ENCODE measurements at places on chromosomes 3 and 15.

DNA sequence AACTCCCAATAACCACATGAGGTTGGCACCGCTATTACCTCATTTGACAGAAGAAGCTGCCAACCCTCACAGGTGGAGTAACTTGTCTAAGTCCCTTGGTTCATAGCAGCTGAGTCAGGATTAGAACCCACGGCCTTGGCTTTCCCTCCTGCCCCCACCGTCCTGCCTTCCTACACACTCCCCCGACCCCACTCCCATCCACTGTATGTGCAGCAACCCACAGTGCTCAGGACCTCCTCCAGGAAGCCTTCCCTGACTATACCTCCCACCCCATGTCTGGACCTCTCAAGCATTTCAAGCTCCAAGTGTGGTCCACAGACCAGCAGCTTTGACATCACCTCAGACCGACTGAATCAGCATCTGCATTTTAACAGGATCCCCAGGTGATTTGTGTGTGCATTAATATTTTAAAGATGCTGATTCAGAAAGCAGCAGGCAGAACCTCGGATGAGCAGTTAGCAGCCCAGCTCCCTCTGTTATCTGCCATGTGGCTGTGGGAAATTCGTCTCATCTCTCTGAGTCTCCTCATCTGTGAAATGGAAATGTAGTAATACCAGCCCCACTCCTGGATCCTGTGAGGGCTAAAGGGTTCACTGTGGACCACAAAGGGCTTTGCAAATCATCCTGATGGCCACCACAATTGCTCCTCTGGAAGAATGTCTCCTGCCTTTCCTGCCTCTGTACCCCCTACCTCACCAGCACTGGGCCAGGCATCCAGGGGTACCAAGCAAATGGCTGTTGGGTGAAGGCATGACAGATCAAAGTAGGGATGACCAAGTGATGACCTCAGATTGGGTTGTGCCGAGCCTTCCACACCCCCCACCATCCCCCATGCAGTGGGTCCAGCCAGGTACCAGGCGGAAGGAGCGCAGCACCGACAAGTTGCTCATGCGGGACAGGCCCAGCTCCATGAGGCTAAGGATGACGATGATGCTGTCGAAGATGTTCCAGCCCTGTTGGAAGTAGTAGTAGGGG lies 62.7 kb downstream of the SCN5A start:
- H3K36me3 ChIP-seq, result no peaks in the 10 kb centered on the region
- no peak overlapping the region for H3K27ac ChIP-seq
- peaks cover 29% of the 10 kb centered on the region for H3K27me3 ChIP-seq
- H3K4me3 ChIP-seq, result no peak overlapping the region

GRCh38 chr15:23403550-23403949 lies 43.5 kb downstream of the GOLGA6L2 start:
- H3K4me3 ChIP-seq, result no peak overlapping the region
- DNase-seq, result no peak
- no peaks in the 10 kb centered on the region for H3K4me1 ChIP-seq
- no peak overlapping the region for H3K27ac ChIP-seq
- no peaks in the 10 kb centered on the region for H3K36me3 ChIP-seq
- no peaks in the 10 kb centered on the region for H3K27me3 ChIP-seq

DNA sequence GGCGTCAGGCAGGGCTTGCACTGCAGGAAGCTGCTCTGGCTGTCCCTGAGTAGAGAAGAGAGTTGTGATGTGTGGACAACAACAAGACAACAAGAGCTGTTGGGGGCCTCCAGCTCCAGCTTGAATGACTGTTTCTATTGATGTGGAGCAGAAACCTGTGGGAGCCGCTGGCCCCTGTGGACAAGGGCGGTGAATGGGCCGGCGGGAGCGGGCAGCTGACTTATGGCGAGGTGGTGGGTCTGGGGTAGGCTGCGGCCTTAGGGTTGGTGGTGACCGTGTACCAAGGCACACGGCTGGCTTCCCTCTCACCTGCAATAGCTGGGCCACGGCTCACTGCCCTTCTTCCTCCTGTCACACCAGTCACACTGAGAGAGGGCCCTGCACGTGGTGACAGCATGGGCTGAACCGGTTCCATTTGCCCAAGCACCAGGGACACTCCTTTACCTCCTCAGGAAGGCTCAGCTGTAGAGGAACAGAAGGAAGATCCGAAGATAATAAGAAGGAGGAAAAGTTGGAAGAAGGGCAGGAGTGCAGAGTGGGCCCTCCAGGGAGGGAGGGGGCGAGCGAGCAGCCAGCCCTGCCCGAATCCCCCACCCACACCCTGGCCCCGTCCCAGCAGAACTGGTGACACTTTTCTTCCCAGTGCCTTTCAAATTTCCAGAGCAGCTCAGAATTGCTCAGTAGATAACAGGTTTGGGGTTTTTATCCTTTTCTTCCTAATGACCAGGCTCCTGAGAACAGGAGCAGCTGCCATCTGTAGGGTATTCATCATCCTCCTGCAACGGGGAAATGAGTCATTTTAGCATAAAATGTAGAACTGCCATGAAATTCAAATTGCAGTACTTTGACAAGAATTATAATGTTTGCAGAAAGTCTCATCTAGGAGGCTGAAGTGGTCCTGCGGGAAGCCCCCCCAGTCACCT lies 136.9 kb downstream of the TJP1 start:
- DNase-seq, result no peak
- H3K36me3 ChIP-seq, result peaks cover 4% of the 10 kb centered on the region
- H3K27ac ChIP-seq, result no peak overlapping the region
- H3K4me3 ChIP-seq, result no peak overlapping the region

DNA sequence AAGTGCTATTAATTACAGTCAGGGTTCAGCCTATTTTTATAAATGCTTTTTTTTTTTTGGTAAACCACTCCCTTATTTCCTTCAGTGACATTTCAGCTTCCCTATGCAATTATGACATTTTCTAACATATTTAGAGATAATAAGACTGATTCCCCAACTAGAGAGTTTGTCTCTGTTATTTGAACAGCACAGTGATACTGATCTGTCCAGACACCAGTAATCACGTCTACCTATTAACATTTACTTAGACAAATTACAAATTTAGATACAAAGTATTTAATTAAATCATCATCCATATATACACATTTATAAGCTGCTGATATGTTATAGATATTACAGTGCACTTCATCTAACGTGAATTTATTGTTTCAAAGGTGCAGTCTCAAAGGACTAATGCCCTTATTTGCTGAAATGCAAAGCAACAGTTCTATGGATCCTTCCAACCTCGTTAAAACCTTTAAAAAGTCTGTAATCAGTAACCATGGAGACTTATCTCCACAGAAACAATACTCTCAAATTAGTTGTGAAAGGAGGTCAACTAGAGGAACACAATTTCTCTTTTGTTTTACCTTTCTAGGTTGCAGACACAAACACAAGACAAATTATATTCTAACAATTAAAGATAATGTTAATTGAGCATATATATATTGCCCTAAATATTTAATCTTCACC lies 1531.1 kb downstream of the SI start:
- H3K4me1 ChIP-seq, result no peaks in the 10 kb centered on the region
- no peaks in the 10 kb centered on the region for H3K27me3 ChIP-seq
- H3K36me3 ChIP-seq, result no peaks in the 10 kb centered on the region
- no peak overlapping the region for H3K4me3 ChIP-seq
- no peak overlapping the region for H3K27ac ChIP-seq

- no peak overlapping the region for H3K4me3 ChIP-seq
- peak; percentile 37 for DNase-seq
- H3K27me3 ChIP-seq, result no peaks in the 10 kb centered on the region
- H3K36me3 ChIP-seq, result peaks cover 8% of the 10 kb centered on the region
Observed at GRCh38 chr15:45162771-45163507, 24.8 kb downstream of the SHF start.

DNA sequence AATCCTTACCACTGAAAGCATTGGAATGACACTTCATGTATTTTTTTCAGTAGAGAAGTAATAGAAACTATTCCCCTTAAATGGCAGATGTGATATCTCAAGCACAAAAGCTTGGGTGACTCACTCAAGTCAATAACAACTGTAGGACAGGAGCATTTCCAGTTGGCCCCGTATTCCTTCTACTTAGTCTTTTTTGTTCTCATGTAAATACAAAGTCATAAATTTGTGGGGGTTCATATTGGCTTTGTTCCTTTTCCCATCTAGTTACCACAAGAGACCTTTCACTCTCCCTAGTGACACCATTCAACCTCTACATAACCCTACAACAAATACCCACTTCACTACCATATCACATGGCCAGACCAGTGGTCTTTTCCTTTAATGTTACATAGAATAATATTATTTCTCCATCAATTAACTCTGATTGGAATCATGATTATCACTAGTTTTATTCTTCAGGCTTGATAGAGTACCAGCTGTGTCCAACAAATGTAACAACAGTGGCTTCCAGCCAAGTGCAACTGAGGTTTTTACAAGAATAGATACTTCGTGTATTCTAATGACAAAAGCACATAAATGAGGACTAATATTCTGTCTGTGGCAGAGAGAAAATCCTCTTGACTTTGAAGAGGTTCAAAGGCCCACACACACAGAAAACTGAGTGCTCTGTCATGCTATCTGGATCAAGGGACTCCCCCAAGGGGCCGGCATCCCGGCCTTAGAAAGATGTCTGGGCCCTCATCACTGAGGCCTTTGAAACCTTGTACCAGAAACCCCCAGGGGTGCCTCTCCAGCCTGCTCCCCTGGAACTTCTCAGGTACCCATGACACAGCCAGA lies 94.0 kb upstream of the THBS1 start:
- H3K36me3 ChIP-seq, result no peaks in the 10 kb centered on the region
- H3K4me1 ChIP-seq, result no peaks in the 10 kb centered on the region
- H3K4me3 ChIP-seq, result no peak overlapping the region
- no peak overlapping the region for H3K27ac ChIP-seq

All from central memory CD8-positive, alpha-beta T cell (primary cell).